CD4-positive, CD25-positive, alpha-beta regulatory T cell (primary cell): ENCODE measurements at places on chromosomes 12 and 14.

- DNase-seq, result no peak
Observed at GRCh38 chr12:105083551-105084105, 630 bp downstream of the ALDH1L2 start.

- no peak for DNase-seq
Observed at GRCh38 chr12:26919216-26919555, 18.6 kb downstream of the INTS13 start.

- DNase-seq, result no peak
Observed at GRCh38 chr12:2052826-2053678, at the start of gene CACNA1C. TSS of gene CACNA1C (plus strand) at chr12:2052987. CDS start at chr12:2053563, 576 bp downstream.

- DNase-seq, result no peak
Observed at GRCh38 chr14:59816941-59817340, 53.6 kb downstream of the RTN1 start.

GRCh38 chr12:74031045-74031444 is 506.6 kb upstream of the ATXN7L3B start:
- no peak for DNase-seq

DNA sequence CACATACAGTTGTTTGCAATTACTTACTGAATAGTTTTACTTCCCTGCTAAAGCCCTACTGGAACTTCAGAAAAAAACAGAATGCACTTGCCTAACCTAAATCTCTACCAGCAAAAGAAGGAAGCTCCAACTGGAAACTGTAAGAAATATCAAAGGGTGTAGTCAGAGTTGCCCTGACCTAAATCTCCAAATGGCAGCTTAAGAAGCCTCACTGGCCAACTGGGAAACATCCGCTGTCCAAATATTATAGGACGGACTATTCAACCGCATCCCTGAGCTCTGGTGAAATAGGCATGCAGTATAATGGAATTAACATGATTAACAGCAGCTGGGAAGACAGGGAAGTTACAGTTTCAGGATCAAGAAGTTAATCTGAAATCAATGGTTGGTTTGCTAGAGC is 24.3 kb downstream of the ANAPC7 start:
- DNase-seq, result no peak

- DNase-seq, result no peak
Observed at GRCh38 chr14:71250791-71251190, 343.5 kb downstream of the PCNX1 start.

- DNase-seq, result peak; percentile 78
Observed at GRCh38 chr12:8078398-8078797, 3.7 kb upstream of the NECAP1 start.

GRCh38 chr12:76368230-76368629 is 20.0 kb upstream of the BBS10 start:
- DNase-seq, result no peak

- DNase-seq, result no peak
Observed at GRCh38 chr14:90137807-90138206, 76.0 kb downstream of the KCNK13 start.

DNA sequence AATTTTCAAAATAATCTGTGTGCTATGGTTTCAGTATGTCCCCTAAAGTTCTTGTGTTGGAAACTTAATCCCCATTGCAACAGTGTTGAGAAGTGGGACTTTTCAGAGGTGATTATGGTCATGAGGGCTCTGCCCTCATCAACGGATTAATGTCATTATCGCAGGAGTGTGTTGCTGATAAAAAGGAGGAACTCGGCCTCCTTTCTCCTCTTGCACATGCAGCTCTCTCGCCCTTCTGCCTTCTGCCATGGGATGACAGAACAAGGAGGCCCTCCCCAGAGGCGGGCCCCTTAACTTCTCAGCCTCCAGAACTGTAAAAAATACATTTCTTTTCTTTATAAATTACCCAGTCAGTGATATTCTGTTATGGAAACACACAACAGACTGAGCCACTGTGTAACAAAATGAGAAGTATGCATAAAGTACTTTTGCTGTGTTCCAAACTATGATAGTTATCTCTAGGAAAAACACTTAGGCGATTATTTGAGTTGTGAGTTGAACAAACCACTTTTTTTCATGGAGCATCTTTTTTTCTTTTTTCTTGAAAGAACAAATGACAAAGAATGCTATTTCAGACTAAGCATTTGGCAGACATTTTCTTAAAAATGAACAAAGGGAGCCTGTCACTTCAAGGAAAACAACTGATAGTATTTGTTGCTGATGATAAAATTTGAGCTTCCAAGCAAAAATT is 134.8 kb upstream of the FUT8 start:
- DNase-seq, result no peak

GRCh38 chr12:67969134-67969802 is 20.0 kb upstream of the IFNG-AS1 start:
- no peak for DNase-seq

GRCh38 chr12:45613296-45613695 is 116.2 kb upstream of the ARID2 start:
- no peak for DNase-seq

DNA sequence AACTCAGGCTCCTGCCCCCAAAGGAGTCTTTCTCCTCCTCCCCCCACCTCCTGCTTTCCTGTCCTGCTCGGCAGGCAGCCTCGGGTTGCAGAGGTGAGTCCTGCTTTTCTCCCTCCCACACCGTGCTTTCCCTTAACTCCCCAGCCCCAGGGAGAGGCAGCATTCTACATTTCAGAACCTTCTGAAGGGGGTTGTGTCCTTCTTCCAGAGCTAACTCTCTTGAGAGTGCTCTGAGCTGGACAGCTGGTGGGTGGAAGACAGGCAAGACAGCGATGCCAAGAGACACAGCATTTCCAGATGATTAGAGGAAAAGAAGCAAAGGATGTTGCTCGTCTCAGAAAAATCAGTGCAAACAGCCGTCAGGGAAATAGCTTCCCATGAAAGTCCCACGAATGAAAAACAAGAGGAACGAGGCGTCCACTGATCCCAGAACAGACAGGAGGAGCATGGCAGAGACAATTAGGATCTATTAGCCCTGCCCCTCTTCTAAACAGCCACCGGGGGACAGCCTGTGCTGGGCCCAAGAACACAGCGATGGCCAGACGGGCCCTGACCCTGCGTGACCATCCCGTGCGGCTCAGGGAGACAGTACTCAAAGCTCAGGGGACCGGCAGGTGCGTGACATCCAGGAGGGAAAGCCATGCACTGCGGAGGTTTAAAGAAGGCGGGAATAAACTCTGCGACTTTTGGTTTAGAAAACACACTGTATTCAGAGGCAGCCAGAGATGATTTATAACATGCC is 216.5 kb upstream of the RTL1 start:
- DNase-seq, result no peak

- DNase-seq, result no peak
Observed at GRCh38 chr12:76726626-76727025, 37.3 kb upstream of the ZDHHC17 start.

DNA sequence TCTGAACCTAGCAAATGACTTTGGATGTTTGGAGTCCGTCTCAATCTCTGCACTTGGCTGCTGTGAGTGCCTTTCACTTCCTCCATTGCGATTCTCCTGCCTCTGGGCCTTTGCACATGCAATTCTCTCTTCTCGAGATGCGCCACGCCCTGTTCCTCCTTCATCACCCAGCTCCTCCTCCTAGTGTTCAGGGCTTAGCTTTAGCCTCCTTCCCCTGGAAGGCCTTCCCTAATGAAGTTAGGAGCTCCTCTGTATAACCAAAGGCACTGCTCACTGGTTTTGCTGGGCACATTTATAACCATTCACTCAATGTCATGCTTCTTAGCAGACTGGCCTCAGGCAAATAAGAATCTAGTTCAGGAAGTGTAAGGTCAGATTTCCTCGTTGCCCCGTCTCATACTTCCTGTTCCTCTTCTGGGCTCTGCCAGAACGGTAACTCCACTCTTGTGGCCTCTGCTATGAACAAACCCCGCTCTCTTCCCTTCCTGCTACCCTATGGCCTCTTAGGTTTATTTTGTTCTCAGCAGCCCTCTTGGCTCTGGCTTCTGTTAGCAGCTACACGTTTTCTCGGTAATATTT is 171.4 kb downstream of the CRADD start:
- DNase-seq, result no peak

GRCh38 chr12:25757037-25757665 is 201.3 kb upstream of the RASSF8 start:
- DNase-seq, result no peak

GRCh38 chr12:21552635-21553328 is 26.7 kb downstream of the SPX start:
- DNase-seq, result no peak

DNA sequence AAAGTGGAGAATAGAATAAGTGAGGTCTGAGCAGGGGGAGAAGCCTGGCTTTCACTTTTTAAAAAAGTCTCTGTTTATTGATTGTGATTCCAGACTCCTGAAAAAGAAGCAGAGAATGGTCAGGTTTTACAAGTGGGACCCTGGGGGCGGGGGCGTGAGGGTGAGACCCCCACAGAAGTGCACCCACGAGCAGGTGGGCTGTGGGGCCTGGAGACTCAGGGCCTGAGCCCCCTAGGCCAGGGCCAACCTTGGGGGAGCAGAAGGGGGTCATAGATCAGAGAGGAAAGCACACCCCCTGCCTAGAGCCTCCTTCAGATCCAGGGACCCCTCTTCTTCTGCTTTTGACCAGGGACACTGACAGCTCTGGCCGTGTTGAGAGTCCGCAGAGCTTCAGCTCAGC is 180.3 kb downstream of the ADGRD1 start:
- no peak for DNase-seq

- DNase-seq, result no peak
Observed at GRCh38 chr14:73394317-73394716, 64.0 kb downstream of the NUMB start.

DNA sequence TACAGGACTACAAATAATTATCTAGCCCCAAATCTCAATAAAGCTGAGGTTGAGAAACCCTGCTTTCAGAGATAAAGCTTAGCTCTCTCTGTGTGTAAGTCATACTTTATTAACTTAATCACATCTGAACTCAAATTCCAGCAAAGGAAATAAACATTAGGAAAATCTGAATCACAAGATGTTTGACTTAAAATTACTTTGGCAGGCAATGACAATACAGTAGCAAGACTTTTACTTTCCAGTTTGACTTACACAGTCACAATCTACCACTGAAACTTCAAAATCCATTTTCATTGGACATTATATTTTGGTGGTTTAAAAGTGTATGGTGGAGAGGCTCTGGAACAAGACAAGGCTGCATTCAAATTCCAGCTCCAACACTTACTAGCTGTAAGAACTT is 11.4 kb downstream of the TMEM116 start:
- DNase-seq, result no peak

DNA sequence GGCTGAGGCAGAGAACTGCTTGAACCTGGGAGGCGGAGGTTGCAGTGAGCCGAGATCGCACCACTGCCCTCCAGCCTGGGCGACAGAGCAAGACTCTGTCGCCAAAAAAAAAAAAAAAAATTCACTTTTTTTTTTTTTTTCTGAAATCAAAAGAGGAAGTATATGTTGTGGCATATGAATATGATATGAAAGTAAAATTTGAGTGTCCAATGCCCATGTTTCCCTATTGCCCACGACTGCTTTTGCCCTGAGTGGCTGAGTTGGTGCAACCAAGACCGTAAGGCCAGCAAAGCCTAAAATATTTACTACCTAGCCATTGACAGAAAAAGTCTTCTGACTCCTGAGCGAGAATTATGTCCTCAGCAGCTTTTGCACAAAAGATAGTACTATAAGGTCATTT is 101.7 kb upstream of the PARP11 start:
- DNase-seq, result no peak

GRCh38 chr12:95443459-95443858 is 30.5 kb upstream of the METAP2 start:
- DNase-seq, result no peak

- DNase-seq, result no peak
Observed at GRCh38 chr14:38623661-38624060, 367.8 kb upstream of the CLEC14A start.
